NAMALWA (cell line): ENCODE measurements at places on chromosomes 7 and 10.
A peak's percentile ranks its signal among the peaks of the same experiment; 100 is the strongest.

- no peak for DNase-seq
Observed at GRCh38 chr7:17038783-17039170, 157.0 kb upstream of the AGR3 start.

GRCh38 chr10:1402016-1402770, 335.1 kb downstream of the ADARB2 start:
- DNase-seq, result no peak

DNA sequence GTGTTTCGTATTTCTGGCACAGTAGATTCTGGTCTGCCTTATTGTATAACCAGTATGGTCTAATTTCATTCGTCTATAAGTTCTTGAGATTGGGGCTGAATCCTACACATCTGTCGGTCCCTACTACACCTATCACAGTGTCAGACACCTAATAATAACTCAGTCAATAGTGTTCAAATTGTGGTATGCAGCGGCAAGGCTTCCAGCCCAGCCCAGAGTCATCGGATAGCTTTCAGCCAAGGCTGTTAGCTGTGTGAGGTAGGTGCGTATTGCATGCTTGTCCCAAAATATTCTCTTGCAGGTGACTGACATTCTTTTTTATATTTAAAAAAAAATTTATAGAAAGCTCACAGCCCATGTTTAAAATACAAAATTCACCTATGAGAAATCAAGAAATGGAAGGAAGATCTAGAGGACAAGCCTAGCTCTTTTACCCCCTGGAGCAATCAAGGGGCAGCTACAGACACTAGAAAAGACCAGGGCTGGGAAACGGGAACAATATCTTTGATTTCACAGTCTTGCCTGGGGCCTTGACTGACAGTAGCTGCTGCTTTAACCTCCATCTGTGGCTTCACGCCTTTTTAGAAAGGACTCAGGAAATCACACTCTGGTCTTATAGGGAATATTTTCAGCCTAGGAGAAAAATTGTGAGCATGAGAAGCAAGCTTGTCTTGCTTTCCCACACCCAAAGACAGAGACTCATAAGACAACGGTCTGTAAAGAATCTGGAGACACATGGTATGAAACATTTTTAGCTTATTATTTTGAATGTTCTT, 9.5 kb upstream of the ASB4 start:
- no peak for DNase-seq

- DNase-seq, result no peak
Observed at GRCh38 chr7:2253021-2253420, 11.0 kb downstream of the NUDT1 start.

GRCh38 chr7:42082144-42082543, 154.9 kb downstream of the GLI3 start:
- DNase-seq, result no peak

DNA sequence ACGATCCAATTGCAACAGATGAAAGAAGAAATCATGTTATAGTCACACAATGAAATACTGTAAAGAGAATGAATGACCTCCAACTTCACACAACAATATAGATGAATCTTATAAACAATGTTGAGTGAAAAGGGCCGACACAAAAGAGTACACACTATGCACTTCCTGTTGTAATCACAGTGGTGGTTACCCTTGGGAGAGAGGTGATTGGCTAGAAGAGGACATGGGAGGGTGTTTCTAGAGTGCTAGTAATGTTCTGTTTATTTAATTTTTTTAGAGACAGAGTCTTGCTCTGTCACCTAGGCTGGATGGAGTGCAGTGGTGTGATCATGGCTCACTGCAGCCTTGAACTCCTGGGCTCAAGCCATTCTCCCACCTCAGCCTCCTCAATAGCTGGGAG, 82.5 kb downstream of the NDUFB2 start:
- DNase-seq, result no peak

- DNase-seq, result no peak
Observed at GRCh38 chr10:63200431-63200830, 67.3 kb downstream of the NRBF2 start.

DNA sequence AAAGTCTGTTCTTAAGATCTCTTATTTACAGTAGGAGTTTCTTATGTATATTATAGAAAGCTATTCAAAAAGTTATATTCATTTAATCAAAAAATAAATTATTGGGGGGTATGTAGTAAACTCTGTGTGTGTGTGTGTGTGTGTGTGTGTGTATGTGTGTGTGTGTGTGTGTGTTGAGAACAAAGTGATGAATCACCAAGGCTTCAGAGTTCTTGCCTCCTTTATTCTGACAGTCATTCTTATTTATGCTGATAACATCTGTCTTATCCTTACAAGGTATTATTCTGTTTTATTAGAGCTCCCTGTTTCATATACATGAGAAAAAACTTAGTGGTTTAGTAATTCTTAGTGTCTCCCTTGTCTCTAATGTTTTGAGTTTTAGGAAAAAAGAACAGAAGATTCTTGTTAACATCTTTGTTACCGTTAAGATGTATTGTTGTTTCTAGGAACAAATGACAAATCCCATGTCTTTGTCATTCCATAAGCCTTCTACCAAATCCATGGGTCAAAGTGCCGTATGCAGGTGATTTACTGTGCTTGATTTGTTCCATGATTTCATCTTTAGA, 424.0 kb downstream of the EXOC4 start:
- no peak for DNase-seq

DNA sequence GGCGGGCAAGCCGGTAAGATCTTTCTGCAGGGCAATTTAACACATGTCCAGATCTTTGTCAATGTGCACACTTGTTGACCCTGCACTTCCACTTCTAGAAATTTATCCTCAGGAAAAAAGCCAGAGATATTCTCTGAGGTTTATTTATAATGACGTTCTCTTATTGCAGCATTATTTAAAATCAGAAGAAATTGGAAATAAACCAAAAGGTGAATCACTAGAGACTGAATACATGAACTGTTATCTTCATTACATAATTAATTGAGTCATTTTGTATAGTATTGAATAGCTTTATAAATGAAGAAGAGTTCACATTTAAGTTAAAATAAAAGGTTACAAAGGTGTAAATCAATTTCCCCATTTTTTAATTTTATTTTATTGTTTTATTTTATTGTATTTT, 16.3 kb upstream of the SAR1A start:
- no peak for DNase-seq

GRCh38 chr7:44980393-44981034, 1.7 kb upstream of the MYO1G start:
- DNase-seq, result peak; percentile 97

- no peak for DNase-seq
Observed at GRCh38 chr7:27165996-27166530, 726 bp upstream of the HOXA9 start.

DNA sequence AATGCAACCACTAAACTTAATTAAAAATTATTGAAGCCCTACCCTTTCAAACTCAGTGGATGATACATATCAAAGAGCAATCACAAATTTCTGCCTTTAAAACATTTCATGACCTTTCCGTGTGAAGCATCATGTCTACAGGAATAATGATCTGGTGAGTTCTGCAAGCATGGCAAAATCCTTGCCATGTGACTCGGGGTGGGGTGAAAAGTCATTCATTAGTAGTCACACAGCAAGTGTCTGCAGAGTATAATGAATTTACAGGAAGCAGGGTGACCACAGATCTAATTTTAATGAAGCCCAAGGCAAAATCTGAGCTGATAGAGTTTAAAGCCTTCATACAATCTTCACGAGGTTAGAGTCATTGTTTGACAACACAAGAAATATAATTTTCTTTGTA, 351.9 kb downstream of the THSD7A start:
- DNase-seq, result peak; percentile 34

DNA sequence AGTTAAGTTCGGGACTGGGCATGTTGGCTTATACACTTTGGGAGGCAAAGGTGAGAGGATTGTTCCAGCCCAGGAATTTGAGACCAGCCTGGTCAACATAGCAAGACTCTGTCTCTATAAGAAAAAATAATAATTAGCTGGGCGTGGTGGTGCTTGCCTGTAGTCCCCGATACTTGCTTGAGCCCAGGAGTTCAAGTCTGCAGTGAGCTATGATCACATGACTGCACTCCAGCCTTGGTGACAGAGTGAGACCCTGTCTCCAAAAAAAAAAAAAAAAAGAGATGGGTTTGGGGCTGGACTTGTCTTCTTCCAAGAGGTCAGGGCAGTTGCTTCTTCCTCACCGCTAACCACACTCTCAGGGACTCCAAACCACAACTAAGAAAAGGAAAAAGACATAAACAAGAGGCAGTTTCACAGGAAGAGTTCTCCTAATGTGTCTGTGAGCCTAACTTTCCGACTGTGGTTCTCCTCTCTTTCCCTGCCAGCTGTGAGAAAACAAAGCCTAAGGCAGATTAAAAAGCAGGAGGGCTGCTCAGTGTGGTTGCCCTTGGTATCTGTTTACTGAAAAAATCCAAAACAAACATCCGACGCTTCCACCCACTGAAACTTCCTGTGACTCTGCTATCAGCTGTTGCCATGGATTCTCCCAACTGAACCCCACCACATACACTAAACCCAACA, 2.4 kb upstream of the SERPINE1 start:
- no peak for DNase-seq

DNA sequence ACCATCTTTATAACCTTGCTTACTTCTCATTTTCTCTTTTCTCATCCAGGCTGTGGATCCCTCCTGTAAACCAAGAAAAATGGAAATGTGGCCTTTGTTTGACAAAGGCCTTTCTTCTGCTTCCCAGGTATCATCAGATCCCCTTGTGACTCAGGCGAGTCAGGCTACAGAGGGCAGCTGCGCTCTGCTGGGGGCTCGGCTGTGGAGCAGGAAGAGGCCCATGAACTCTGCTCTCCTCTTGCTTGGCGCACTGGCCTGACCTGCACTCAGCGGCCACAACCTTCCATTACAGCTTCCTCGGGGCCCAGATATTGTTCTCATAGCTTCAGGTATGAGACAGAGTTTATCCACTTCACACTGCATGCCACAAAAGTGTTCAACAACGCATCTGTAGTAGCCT, 457.6 kb upstream of the COBL start:
- no peak for DNase-seq

GRCh38 chr10:98411768-98412167, 3.2 kb downstream of the PYROXD2 start:
- no peak for DNase-seq

DNA sequence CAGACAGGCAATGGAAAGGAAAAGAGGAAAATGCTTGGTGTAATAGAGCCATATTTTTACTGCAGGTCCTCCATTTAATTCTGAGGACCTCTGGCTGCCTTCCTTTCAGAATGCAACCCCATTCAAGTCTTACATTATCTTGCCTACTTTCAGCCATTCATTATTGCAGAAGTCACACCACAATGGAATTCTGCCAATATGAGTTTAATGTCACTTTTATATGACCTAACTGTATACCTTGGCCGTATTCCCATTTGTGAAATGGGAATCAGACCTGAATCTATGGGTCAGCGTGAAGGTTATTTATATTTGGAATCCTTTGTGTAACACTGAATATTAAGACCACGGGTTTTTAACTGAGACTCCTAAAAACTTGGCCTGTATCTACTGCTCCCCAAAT, 241.7 kb upstream of the AOAH start:
- no peak for DNase-seq

DNA sequence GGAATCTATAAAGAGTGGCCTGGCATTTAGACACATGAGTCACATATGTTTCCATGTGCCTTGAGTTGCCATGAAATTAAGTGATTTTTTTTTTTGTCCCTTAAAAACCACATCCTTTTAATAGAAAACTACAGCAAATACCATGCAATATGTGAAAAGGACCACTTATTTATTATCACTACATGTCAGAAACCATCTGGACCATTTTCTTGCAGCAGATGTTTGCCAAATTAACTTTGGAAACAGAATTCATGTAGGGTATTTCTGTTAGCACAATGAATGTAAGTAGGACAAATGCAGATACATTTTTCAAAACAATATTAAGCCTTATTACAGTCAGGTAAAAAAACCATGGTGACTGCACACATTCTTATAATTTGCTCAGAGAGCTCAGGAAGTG, 230.6 kb downstream of the REEP3 start:
- DNase-seq, result no peak

- no peak for DNase-seq
Observed at GRCh38 chr10:89003344-89003743, 12.7 kb downstream of the FAS start.

GRCh38 chr10:93199191-93199751, 125.6 kb downstream of the CYP26A1 start:
- peak; percentile 43 for DNase-seq

DNA sequence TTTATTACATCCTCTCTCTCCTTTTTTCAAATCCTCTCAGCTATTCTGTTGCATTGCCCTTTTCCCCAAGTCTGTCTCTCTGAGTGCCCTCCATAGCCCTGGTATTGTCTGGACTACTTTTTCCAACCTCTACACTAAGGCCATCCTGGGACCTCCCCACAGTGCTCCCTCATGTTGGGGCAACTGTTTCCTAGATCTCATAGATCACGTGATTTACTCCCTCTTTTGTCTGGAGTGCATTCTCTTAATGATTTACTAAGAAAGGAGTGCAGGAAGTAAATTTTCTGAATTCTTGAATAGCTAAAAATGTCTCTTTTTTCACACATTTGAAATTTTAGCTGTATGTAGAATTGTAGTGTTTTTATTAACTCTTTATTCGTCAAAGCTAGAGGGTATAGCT, 217.0 kb downstream of the PAXIP1 start:
- DNase-seq, result no peak

GRCh38 chr7:80671744-80672143, 33.3 kb downstream of the CD36 start:
- DNase-seq, result no peak

GRCh38 chr10:44908066-44908749, 2.9 kb upstream of the TMEM72 start:
- DNase-seq, result no peak

- DNase-seq, result no peak
Observed at GRCh38 chr7:84674236-84674913, 479.8 kb upstream of the SEMA3A start.

GRCh38 chr10:19683356-19683755, 132.9 kb upstream of the PLXDC2 start:
- no peak for DNase-seq

GRCh38 chr7:100175296-100175935, 1.8 kb downstream of the GPC2 start:
- no peak for DNase-seq

DNA sequence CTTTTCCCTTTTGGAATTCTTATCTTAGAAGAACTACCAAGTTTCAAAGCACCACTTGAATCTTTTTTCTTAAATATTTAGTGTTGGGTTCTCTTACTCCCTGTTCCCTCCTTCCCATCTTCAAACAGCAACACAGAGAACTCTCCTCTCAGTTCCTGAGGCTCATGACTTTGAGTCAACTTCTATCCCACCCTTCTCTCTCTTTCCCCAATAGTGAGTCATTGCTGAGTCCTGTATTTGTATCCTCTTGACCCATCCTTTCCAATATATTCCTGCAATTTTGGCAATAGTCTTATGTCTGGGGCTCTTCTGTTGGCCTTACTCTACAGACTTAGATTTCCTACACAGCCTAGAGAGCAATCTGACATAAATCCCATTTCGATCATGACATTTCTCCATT, 20.8 kb upstream of the JCAD start:
- no peak for DNase-seq

GRCh38 chr7:45646996-45647825, 73.0 kb downstream of the ADCY1 start:
- no peak for DNase-seq

DNA sequence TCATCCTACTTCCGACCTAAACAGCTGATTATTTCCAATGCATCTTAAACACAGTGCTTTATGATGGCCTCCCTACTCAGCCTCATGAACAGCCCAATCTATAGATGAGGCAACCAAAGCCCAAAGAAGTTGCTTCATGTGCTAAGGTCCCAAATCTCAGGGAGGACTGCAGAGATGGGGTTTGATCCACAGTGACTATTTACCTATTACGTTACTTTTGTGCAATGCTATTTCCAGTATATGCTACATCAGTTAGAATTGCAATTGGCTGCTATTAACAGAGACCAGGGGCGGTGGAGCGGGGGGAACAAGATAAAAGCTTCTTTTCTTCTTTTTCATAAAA, 153.0 kb upstream of the TNS3 start:
- no peak for DNase-seq

GRCh38 chr10:57262892-57263291, 901.8 kb upstream of the ZWINT start:
- DNase-seq, result no peak
